LoVo (cell line): ENCODE measurements at places on chromosomes 2 and 18.

DNA sequence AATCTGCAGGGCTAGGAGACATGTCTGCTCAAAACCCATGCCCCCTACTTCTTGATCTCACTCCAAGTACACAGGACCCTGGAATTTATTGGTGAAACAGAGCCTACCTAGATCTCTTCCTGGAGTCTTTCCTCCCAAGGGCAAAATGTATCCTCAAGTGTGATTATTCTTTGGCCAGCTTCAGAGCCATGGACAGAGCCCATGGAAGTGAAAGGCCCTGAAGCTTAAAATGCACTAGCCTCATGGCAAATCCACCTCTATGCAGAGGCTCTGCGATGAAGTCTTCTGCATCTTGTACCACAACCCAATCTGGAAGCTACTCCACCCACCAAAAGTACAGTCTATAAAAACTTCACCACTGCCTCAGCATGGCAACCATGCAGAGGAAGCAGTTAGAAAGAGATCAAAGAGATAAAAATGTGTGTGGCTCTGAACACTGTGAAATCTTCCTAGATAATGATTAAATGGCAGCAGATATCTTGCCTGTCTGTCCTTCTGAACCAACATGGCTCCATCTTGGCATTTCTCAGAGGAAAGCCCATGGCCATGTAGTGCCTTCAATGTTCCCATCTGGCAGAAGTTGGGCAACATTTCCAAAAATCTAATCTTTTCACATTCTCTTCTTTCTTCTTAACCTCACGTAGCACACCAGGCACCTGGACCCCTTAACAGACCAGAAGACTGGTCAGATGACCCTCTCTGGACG, 142.9 kb upstream of the KLF7 start:
- DNase-seq, result no peak

DNA sequence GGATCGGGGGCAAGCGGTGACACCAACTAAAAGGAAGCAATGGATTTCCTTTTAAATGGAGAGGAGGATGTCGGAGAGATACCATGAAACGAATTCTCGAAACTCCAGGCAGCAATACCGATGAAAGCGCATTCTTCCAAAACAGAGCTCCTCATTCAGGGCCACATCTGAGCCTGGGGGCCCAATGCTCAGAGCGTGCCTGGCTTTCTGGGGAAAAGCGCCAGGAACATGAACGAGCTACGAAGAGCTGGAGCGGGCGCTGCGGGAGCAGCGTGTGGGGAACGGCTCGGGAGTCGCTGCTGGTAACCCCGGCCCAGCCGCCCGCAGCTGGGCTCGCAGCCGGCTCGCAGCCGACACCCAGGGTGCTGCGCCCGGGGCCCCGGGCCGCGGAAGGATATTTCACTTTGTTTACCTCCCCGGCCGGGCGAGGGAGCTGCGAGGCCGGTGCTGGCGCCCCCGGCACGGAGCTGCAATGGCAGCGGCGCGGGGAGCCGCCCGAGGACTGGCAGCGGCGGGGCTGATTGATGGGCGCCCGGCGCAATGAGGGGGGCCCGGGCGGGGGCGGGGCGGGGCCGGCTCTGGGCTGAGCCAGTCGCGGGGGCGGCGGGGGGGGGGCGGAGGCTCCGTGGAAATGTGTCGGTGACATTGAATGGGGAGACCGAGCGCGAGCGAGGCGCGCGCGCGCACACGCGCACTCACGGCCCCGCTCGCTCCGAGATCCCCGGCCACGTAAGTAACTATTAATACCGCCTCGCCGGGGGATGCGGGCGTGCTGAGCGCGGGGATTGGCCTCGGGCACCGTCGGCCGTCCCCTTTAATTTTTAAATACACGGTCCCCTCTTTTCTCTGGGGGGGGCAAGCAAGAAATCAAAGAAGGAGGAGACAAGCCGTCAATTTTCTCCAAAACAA, at the start of gene TRIB2:
TRIB2 (plus strand) TSS at position 655 of the 909 bp plus-strand sequence. CDS start 1,372 bp downstream, outside the sequence.
- peak; percentile 75 for DNase-seq

GRCh38 chr18:27787547-27787946, 389.4 kb downstream of the CDH2 start:
- DNase-seq, result no peak

DNA sequence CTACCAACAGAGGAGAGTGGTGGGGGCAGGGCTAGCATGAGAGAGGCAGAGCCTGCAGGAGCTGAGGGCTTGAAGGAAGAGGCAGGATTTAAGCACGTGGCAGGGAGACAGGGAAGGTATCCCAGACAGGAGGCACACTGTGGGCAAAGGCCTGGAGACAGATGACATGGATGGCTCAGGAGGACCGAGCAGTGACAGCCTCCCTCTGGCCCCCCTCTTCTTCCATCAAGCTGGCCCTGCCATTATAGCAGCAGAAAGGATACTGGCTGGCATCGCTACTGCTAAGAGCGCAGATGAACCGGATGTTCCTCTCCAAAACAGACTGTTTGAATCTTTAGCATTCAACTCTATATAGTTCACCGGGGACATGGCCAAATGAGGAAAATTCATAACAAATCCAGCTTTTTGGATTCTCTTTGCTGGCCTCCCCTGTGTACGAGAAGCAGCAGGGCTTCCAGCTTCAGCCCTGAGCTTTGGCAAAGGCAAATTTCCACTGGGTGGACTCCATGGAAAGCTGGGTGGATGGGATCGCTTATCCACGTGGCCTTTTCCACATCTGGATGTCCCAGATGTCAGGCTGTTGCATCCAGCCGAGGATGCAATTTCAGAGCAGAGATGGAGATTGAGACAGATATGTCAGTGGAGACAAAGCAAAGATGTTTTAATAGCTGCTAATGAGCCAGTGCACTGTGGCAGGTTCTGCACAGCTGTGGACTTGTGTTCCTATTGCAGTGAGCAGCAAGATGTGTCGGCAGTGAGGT, 36.2 kb downstream of the CAPN13 start:
- no peak for DNase-seq

GRCh38 chr2:206241736-206242135, 32.7 kb upstream of the ZDBF2 start:
- no peak for DNase-seq

DNA sequence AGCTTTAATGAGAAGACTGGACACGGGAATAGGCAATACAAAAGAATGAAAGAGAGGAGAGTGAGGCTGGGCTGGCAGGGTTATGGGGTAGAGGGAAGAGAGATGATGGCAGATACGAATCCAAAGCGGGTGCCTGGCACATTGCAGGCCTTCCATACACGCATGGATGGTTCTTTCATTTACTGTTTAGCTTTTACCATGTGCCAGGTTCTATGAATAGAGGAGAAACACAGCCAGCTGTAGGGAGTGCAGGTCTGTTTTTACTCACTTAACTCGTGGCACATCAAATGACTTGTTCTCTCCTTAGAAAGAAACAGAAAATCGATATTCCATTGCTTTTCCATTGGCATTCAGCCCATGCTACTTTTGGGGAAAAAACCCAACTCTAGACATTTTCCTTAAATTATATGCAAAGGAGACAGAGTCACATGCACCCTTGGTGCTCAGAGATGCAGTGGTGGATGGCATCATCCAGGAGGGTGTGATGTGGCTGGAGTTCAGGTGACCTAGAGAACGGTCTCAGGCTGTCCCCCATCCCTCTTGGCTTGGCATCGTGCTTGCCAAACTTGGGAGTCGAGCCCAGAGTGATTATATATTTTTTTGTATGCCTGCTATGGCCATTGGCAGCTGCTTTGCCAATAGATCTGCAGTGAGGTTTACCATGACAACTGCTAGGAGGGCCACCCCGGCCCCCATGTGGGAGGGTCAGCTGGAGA, 6.2 kb downstream of the LTBP1 start:
- DNase-seq, result no peak

DNA sequence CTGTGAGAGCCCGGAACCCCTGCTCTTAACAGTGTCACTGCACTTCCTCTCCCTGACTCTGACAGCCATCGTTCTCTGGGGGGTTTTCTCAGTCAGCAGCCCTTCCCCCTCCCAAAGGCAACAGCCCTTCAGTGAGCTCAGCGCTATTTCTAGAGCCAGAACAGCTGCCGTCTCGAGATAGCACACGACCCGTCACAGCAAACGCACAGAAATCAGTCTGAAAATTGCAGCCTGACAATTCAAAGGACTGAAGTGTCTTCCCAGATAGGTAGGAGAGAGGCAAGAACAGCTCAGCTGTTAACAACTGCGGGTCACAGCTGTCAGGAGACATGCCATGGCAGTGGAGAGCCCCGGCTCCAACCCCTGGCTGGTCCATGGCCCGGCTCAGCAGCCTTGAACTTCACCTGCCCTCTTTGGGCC, 45.4 kb downstream of the ST8SIA5 start:
- no peak for DNase-seq

GRCh38 chr2:21466341-21466927, 342.7 kb downstream of the TDRD15 start:
- no peak for DNase-seq

- DNase-seq, result no peak
These were observed 331 bp downstream of the SERPINE2 start for GRCh38 chr2:224038830-224039079.

DNA sequence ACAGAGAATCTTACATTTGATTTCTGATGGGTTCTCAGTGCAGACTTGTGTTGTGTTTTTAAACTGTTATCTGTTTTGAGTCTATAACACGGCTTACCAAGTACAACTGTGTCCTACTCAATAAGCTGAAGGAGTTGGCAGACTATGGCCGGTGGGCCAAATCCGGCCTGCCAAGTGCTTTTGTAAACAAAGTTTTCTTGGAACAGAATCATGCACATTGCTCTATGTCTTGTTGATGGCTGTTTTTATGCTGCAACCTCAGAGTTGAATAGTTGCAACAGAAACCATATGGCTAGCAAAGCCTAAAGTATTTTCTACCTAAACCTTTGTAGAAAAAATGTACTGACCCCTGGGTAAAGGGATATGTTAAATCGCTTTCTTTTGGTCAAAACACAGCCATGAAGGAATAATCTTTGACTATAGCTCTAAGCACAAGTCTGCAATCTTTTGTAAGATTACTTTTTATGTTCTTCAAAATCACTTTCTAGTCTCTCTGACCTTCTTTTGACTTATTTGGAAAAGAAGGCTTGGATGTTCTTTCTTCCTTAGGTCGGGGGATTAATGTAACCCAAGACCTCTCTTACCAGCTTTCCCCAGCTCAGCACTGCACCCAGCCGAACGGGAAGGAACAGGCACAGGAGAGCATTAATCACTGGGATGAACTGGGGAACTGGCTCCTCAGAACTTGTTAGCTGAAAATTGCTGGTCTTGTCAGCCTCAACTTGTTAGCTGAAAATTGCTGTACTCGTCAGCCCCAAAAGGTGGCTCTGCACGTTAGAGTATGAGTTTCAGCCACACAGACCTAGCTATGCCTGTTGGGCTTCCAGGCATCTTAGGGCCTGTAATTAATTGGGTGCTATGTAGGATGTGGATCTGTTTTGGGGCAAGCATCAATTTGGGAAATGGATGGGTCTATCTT, 75.4 kb downstream of the CD8B2 start:
- no peak for DNase-seq

- no peak for DNase-seq
These were observed 1.4 kb downstream of the MARCHF7 start for GRCh38 chr2:159713631-159714246.

- DNase-seq, result no peak
These were observed 183.9 kb downstream of the EIPR1 start for GRCh38 chr2:3193443-3194330.

GRCh38 chr2:70959271-70959761, 19.1 kb upstream of the ANKRD53 start:
- no peak for DNase-seq

DNA sequence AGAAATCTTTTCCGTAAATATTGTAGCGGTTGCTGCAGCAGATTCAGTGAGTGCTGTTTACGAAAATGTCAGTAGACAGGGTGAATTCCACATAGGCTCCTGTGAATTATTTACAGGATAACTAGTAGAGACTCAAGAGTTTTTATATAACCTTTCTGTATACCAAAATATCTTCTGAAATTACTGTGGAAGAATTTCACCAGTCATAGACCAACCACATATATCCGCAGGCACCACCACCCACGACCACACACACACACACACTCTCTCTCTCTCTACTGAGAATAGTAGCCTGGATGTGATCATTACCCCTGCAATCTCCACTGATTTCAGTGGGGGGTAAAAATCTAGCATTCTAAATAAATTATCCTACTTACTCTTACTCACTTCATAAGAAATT, 341.8 kb downstream of the RBM43 start:
- no peak for DNase-seq

GRCh38 chr2:200297989-200298388, 8.5 kb upstream of the SPATS2L start:
- DNase-seq, result no peak

GRCh38 chr2:108919571-108920373, 69.2 kb downstream of the EDAR start:
- no peak for DNase-seq

- no peak for DNase-seq
These were observed 86.5 kb downstream of the ACTR3 start for GRCh38 chr2:113976277-113976928.

DNA sequence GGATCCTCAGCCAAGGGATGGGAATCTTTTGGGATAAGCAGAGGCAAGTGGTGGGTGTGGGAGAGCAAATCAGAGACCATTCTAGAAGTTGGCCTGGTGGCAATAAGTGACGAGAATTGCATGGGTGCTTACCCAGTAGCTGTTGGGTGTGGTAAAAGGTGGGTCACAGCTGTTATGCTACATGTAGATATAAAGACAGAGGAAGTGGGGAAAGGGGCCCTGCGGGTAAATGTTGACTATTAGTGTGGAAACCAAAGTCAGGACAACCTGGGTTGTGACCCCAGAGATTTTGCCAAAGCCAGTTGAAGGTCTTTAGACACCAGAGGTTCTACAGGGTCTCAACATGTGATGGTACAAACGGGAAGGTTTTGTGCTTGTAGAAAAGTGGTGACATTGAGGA, 443.6 kb upstream of the HNRNPA3 start:
- no peak for DNase-seq

GRCh38 chr2:183543731-183544130, 419.5 kb downstream of the NUP35 start:
- no peak for DNase-seq

- no peak for DNase-seq
These were observed 12.3 kb downstream of the CRIM1 start for GRCh38 chr2:36367895-36368353.

- no peak for DNase-seq
These were observed 147.3 kb downstream of the RDH14 start for GRCh38 chr2:18412980-18413675.

DNA sequence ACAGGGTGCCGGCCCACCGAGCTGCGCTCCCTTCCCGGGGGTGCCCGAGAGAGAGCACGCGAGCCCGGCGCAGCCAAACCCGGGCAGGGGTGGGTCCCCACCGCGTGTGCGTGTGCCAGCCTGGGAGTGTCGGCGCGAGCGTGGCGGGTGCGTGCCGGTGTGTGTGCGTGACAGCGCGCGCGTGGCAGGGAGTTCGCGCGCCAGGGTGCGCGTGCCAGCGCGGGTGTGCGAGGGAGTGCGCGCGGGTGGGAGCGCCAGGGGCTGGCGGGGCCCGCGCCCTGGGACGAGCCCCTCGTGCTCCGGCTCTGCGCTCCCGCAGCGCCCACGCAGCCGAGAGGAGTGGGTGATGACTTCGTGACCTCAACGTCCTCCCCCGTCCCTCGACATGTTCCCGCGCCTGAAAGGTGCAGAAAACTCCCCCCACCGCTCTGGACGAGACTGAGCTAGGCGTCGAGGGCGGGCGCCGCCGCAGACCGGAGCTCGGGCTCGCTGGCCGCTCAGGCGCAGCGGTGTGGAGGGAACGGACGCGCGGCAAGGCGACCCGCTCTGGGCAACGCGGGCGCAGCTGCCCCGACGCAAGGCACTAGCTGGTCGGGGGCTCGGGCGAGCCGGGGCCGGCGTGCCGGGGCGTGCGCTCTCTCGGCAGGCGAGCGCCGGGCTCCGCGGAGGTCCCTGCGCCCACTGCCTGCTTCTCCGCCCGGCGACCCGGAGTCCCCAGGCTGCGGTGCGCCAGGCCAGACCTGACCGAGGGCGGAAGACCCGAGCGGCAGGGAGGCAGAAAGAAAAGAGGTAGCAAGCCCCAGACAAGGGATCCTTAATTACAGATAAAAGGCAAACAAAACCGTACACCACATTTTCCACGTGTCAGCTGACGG, 582.8 kb downstream of the ZEB2 start:
- no peak for DNase-seq
